AG10803 (cell line): ENCODE measurements at places on chromosomes 1 and 21.

GRCh38 chr1:67347688-67348472 is 40.2 kb downstream of the IL12RB2 start:
- peak; percentile 66 for DNase-seq

DNA sequence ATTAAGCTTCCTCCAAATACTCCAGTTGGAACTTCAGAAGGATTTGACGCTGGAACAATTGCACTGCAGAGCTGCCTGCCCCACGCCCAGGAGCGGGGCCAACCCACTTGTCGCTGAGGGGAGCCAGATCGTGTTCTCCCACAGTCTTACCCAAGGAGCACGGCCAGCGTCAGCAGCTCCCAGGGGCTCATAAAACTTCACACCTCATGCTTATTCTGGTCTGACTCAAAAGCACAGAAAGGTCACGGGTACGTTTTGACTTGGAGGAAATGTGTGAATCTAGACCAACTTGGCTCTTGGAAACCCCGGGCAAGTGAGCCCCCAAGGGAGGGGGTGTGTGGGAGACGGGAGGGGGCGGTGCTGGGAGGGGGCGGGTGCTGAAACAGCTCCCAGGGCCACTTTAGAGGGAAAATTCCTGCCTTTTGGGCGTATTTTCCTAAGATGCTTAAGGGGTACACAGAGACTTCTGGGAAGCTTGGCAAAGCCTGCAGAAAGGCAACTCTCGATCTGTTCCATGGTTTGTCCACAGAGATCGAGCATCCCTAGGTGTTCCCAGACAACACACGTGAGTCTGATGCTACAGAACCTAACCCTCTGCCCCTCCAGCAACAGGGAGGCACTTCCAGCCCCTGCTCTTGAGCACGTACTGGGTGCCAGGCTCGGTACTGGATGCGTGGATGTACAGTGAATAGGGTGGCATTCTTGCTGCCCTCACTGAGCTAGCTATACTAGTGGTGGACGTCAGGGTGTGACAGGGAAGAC is 98.9 kb downstream of the DHRS3 start:
- peak; percentile 72 for DNase-seq

DNA sequence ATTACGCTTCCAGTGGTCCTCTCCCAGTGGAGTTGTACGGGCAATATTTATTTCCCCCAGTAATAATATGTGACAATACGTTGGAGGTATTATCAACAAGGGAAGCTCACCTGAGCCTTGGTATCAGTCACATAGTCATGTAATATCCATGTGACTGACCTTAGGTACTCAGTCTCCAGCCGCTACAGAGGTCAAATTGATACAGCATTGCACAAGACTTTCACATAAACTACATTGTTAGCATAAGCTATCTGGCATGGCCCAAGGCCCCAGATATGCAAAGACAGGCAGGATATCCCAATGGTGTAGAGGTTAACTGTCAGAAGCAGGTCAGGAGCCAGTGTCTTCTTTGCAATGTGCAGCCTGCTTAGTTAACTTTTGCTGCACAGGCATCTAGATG is 15.3 kb upstream of the CHIT1 start:
- DNase-seq = no peak

- peak; percentile 98 for DNase-seq
Measured at GRCh38 chr1:2233997-2234761, 6.1 kb downstream of the SKI start.

GRCh38 chr21:32364796-32365195 is 28.0 kb downstream of the URB1 start:
- DNase-seq = no peak

GRCh38 chr1:235954306-235955283 is 87.9 kb upstream of the LYST start:
- DNase-seq = peak; percentile 41

- DNase-seq = no peak
Measured at GRCh38 chr1:116359060-116359830, 13.8 kb upstream of the ATP1A1 start.

DNA sequence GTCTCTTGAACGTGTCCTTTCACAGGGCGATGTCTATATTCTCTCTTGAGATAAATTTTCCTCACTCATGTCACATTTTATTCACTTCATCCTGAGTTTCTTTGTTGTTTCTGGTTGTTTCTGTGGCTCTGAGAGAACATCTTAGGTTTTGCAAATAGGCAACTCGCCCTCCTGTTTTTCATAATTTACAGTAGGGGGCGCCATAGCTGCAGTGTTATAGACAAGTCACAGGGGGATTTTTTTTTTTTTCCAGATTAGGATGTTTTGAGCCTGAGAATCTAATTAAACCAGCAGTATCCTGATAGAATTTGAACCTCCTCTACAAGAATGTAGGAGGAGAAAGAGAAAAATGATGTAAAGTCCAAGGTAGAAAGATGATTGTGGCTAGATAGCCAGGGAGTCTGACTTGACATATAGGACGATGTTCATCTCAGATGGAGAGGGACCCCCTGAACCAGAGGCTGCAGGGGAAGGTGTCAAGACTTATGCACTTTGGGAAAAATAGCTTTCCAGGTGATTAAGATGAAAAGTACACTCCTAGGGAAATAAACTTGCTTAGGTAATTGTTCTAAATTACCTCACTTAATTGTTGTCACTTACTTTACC is 76.3 kb downstream of the ZP4 start:
- no peak for DNase-seq

GRCh38 chr1:184775329-184775728 is 20.7 kb upstream of the EDEM3 start:
- DNase-seq = no peak

- peak; percentile 23 for DNase-seq
Measured at GRCh38 chr1:162213281-162213912, 143.9 kb downstream of the NOS1AP start.

- no peak for DNase-seq
Measured at GRCh38 chr1:9008236-9008635, 18.0 kb downstream of the SLC2A7 start.

DNA sequence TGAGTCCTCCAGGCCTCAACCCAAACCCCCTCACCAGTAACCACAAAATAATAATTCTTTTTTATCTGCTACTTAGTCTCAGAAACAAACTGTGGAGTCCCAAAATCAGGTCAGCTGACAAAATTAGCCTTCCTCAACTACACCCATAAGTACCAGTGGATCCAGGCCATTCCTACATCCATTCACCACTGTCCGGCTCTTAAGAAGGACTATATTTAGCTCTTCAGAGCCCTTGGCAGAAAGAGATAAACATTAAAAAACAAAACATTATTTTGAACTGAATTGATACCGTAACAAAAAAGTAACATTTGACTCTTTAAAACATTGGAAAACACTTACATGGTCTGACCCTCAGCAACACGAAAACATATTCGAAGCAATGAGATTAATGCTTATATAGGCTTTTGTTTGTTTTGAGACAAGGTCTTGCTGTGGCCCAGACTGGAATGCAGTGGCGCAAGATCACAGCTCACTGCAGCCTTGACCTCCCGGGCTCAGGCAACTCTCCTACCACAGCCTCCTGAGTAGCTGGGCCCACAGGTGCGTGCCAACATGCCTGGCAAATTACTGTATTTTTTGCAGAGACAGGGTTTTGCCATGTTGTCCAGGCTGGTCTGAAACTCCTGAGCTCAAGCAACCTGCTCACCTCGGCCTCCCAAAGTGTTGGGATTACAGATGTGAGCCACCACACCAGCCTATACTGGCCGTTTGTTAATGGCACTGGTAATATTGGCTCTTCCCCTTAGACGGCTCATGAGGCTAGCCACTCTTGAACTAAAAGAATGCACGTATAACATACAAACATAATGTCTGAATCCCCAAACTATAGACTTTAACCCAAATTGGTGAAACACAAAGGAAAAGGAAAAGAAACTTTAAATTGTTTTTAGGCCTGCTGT is 330.7 kb downstream of the SMYD3 start:
- DNase-seq = no peak

DNA sequence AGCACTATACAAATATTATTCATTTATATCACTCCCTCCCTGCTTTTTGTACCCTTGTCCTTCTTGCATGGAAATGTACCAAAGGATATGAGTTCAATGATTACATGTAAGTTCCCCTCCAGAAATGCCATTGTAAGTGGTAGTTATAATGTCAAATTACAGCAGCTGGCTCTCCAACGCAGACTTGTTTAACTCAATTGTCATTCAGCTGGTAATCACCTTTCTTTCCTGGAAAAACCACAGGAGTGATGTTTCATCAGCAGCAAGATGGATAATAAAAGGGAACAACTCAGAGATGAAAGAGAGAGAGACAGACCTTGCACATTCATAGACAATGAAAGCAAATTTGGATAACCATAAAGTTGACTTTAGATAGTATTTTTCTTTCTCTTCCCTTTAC is 578.6 kb upstream of the PBX1 start:
- no peak for DNase-seq

GRCh38 chr1:65729259-65729658 is 63.4 kb upstream of the PDE4B start:
- DNase-seq = no peak

GRCh38 chr21:17789656-17790055 is 29.5 kb downstream of the C21orf91 start:
- no peak for DNase-seq

DNA sequence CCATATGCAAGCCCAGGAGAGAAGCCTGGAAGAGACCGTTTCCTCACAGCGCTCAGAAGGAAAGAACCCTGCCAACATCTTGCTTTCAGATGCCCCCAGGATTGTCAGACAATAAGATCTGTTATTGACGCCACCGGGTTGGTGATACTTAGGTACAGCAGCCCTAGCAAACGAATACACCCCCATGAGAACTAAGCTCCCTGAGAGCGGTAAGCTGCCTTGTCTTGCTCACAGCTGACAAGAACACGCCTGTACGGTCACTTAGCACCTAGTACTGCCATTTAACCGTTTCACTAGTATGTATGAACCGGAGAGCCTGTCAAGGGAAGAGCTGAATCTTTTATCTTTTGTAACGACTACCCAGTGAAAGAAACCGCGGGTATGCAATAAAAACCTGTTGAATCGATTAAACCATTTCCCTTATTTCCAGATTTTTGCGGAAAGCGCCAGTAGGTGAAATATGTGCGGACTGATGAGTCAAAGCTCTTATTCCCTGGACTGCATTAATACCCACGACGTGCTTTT is 619 bp upstream of the ZBTB8B start:
- DNase-seq = no peak

- DNase-seq = peak; percentile 56
Measured at GRCh38 chr1:72516826-72517225, 234.5 kb upstream of the NEGR1 start.

DNA sequence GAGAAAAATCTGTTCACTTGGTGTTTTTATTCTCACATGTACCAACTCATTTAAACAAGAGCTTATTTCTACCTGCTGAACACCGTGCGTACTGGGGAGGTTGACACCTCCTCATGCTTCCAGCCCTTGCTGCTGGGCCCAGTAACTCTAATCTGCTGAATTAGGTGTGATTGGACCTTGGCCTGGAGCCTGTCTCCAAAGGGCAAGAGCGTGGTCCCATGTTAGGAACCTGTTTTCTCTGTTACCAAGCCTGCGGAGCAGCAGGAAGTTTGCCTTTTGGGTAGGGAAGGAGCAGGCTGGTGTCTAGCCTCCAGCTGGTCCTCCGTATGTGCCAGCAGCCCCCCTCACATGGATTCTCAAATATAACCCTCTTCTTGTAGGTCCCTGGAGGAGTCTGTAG is 10.9 kb upstream of the SLC27A3 start:
- DNase-seq = no peak

GRCh38 chr1:67323087-67323486 is 15.4 kb downstream of the IL12RB2 start:
- no peak for DNase-seq

- DNase-seq = no peak
Measured at GRCh38 chr1:32286763-32287162, 5.1 kb upstream of the HDAC1 start.

- no peak for DNase-seq
Measured at GRCh38 chr1:14567903-14568302, 30.6 kb upstream of the KAZN start.

GRCh38 chr1:76572229-76572628 is 295.1 kb upstream of the ST6GALNAC5 start:
- no peak for DNase-seq

DNA sequence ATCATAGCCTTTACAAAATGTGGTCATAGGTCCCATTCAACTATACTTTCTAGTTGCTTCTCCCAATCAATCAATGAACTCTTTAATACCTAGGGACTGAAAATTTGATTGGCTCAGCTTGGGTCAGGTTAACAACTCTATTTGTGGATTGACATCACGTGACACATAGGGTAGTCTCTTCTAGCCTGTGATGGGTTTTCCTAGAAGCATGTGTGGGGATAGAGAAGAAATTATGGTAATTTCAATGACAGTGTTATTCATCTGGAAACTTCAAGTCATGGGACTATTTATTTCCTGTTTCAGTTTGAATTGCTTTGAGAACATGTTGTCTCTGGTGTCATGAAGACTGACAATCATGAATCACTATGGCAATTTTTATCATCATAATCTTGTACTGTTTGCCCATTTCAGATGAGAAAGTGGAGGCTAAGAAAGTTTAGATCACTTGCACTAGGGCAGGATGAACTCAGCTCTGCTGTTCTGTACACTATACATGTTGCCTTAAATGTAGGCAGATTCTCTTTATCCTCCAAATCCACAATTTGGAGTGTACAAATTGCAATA is 529.9 kb upstream of the BEND5 start:
- no peak for DNase-seq

- DNase-seq = no peak
Measured at GRCh38 chr1:62057641-62058290, 136.9 kb upstream of the L1TD1 start.

GRCh38 chr1:116163533-116163932 is 52.3 kb downstream of the MAB21L3 start:
- DNase-seq = no peak
